ENCODE measurements at places on chromosomes 16 and 17.

GRCh38 chr17:73227944-73228343 lies 33.7 kb downstream of the CPSF4L start:
- no peak for DNase-seq

DNA sequence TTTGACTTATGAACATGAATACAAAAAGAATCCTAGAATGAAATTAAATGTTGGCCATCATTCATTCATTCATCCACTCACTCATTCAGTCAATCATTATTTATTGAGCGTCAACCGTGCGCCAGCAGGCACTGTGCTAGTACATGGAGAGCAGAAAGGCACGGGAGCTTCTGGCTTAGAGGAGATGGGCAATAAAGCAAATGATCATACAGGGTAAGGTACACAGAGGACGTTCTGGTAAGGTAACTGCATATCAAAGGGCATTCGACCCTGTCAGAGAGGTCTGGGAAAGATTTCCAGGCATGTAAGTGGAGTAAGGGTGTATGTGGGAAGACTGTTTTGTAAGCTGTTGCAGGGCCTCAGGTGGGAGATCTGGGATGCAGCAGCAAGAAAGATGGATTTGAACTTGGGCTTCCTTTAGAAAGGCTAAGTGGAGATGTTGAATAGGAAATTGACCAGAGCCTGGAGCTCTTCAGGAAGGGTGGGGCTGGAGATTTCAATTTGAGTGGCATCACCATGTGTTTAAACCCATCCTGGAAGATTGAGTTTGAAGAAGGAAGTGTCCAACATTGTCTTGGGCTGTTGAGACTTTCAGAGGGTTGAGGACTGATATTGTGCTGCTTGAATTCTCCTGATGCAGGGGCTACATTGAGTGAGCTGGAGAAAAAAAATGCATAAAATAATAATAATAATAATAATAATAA lies 2.8 kb upstream of the MSI2 start:
- DNase-seq, result no peak

DNA sequence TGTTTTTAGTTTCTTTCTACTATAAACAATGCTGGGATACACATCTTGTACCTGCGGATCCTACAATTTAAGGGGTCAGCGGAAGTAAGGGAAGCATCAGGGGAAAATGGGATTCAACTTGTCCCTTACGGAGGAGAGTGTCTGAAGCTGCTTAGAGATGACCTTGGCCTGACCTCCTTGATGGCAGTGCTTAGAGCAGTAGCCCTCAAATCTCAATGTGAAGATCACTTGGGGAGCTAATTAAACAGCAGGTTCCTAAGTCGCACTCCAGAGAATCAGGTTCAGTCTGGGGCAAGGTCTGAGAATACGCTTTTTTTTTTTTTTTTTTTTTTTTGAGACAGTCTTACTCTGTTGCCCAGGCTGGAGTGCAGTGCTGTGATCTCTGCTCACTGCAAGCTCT lies 9.6 kb upstream of the METTL16 start:
- DNase-seq, result no peak

- no peak for DNase-seq
These were observed 13.4 kb downstream of the ABCA8 start for GRCh38 chr17:68941761-68942160.

DNA sequence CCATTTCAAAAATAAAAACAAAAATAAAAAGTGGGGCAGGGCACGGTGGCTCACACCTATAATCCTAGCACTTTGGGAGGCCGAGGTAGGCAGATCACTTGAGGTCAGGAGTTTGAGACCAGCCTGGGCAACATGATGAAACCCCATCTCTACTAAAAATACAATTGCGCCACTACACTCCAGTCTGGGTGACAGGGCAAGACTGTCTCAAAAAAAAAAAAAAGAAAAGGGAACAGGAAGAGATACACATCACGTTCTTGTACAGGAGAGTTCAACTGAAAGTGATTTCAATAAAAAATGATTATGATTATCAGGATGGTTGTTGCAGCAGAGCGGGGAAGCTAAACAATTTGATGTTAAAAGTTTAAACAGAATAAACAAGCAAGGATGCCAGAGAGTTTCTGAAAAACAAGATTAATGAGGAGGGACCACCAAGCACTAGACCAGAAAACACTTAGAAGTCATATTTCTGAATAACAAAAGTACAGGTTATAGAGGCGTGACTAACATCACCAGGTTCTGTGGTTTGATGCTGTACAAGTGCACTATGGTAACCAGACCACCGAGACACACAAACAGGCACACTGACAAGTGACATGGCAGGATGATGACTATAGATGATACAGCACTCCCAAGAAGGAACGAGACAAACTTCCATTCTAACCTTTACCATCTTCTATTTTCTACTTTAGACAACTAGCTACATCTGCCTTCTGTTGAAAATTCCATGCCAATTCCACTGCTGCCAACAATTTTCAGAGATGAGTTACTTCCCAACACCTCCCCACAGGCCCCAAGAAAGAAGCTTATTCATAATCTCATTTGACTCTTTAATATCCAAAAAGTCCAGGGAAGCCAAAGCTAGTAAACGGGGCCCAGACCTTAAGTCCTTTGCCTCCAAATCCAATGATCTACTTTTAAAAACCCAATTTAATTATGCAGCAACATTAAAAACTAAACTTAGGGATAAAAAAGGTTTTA lies 11.8 kb downstream of the DNAJA2 start:
- DNase-seq, result no peak

GRCh38 chr17:1159431-1160180 lies 20.2 kb downstream of the ABR start:
- no peak for DNase-seq

DNA sequence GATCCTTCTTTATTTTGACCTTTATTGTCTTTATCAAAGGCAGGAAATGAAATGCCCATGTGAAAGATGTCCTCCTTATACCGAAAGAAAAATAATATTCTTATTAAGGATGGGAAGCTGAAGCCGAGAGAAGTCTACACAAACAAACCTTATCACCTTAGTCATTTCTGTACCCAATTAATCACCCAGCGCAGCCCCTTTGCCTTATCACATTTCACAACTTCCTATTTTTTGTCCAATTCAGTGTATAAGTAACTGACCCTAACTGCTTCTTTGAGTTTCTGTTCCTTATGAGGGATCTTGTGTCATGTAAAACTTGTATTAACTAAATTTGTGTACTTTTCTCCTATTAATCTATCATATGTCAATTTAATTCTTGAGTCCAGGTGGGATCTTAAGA lies 16.4 kb upstream of the CCL23 start:
- no peak for DNase-seq

DNA sequence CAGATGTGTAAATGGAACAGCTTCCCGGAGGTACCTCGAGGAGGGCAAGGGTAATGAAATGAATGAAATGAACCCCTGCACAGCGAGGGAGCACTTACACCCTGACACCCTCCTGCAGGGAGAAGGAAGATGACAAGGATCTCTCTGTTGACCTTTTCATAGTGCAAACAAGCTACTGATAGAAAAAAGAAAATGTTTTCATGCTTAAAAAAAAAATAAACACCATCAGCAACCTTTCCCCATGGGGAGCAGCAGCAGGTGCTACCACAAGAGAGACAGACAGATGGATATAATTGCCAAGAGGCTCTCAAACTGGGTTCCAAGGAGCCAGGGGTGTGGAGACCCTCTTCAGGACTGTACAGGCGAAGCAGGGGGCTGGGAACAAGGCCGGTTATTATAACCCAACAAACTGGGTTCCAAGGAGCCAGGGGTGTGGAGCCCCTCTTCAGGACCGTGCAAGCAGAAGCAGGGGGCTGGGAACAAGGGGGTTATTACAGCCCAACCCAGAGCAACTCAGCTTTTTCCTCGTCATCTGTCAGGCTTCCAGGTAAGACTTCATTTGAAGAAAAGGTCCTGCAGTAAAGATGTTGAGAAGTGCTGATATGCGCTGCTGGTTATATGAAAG lies 718 bp upstream of the RPH3AL start:
- no peak for DNase-seq

- DNase-seq, result no peak
These were observed 10.1 kb downstream of the ULK2 start for GRCh38 chr17:19857640-19858039.

DNA sequence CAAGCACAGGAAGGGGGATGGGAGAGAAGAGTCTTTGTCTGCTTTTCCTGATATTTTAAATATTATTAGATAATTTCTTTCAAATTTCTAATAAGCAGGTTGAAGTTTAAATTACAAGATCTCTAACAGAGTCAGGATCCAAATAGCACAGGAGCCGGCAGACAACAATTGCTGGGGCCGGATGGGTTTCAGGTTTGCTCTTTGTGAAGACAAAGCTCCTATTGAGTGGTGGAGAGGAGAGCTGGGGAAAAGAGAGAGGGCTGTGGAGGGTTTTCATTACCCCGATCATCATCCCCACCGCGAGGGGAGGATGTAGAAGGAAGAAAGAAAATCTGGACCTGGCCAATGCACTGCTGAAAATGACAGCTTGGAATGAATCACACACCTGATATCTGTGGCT lies 197.3 kb downstream of the SOX9 start:
- no peak for DNase-seq

- DNase-seq, result peak; percentile 65
These were observed 29.1 kb downstream of the AKAP1 start for GRCh38 chr17:57114085-57114673.

DNA sequence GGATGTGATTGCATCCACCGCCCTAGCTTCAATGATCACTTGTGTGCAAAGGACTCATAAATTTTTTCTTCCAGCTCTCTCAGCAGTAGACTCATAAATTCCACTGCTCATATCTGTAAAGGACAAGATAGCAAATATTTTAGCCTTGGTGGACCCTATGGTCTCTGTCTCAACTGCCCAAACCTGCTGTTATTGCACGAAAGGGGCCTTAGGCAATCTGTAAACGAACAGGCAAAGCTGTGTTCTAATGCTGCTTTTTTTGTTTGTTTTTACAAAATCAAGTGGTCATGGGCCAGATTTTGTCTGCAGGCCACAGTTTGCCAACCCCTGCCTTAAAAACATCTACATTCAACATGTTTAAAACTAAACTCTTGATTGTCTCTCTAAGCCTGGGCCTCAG lies 34.1 kb downstream of the FAM20A start:
- no peak for DNase-seq

DNA sequence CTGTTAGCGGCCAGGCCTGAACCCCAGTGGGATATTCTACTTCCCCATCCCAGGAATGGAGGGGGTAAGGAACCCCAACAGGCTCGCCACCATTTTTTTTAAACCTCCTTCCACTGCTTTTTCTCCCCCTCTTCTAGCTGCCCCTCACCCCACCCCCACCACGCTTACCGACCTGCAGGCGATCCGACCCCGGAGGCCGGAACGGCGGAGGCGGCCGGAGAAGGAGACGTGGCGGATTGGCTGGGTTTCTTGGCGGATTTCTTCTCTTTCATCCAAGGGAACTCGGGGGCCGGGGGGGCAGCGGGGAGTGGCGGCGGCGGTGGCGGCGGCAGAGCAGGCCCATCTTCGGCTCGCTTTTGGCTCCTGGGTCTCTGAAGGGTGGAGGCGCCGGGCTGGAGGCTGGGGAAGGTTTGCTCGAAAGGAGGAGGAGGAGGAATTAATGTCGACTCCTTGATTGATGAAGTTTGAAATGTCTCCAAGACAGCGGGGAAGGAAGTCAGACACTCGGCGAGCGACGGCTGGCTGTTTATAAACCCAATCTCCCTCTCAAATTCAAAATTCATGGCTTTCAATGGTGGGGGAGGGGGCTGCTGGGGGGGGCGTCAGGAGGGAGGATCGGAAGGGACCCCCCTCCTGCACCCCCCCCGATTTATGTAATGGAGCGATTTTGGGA lies 424 bp downstream of the HOXB2 start:
- no peak for DNase-seq

GRCh38 chr17:77474292-77474988 lies 333.7 kb downstream of the SEC14L1 start:
- no peak for DNase-seq

- peak; percentile 71 for DNase-seq
These were observed 406.6 kb upstream of the EEF2KMT start for GRCh38 chr16:5504064-5504781.

DNA sequence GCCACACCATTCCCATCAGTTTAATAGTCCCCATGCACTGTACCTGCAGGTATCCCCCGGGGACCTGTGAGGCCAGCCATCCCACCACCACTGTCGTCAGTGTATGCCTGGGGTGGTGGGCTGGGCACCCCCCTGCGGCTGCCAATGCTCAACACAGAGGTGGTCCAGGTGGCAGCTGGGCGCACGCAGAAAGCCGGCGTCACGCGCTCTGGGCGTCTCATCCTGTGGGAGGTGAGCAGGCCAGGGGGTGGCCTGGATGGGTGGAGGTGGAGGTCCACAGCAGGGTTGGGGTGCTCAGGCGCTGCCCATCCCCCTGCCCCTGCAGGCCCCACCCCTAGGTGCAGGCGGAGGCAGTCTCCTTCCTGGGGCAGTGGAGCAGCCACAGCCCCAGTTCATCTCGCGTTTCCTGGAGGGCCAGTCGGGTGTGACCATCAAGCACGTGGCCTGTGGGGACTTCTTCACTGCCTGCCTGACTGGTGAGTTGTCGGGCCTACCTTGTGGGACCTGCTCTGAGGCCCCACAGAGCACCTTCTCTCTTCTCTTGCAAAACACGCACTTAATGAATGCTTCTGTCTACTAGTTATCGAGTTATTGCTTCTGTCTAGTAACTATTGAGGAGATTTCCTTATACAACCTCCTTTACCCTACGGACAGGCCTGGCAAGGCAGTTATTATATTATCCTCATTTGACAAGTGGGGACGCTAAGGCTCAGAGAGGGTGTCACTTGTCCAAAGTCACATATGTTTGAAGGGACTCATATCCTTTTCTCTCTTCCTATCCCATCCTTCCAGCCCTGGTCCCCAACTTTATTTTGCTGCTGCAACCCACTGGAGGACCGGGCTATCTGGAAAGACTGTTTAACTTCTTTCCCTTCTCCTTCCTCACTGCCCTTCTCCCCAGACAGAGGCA lies 5.8 kb upstream of the TRAF4 start:
- DNase-seq, result no peak

GRCh38 chr16:427250-427649 lies 1.8 kb downstream of the RAB11FIP3 start:
- no peak for DNase-seq

GRCh38 chr16:65601781-65602180 lies 479.9 kb upstream of the CDH11 start:
- DNase-seq, result no peak

DNA sequence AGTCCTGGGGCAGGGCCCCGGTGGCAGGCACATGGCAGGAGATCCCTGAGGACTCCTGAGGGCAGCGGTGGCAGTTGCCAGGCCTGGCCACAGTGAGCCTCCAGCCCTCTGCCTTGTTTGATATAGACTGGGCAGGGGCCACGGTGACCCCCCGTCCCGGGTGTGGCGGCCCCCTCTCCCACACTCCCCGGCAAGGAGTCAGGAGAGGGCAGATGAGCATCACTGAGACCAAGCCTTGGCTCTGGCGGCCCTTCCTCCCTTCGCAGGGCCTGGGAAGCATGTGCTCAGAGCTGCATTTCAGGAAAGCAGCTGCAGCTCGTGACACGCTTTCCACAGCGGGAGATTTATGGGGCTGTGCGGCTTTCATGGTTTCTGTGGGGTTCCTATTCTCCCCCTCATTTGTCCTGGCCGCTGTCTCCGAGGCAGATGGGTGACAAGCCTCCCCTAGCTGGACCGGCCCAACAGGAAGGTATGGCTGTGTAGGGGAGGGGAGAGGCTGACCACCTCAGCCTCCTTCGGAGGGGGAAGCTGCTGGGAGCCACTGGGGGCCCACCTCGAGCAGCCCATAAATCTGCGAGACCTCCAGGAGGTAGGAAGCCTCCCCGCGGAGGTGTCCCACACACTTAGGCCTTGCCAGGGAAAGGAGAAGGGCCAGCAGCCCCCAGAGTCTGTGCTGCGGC lies 211.4 kb downstream of the NTN1 start:
- DNase-seq, result no peak
